Activated CD4-positive, alpha-beta memory T cell treated with anti-CD3 and anti-CD28 coated beads for 36 hours (primary cell): ENCODE measurements at places on chromosomes 4 and X. TPM values are rescaled to one million over a fixed set of nuclear protein-coding genes. Genes with fewer than 3 reads are reported as not detected.

GRCh38 chr4:166622425-166622977 lies 611.8 kb downstream of the SPOCK3 start:
- no peaks in the 10 kb centered on the region for H3K4me1 ChIP-seq
- H3K36me3 ChIP-seq: no peaks in the 10 kb centered on the region
- H3K27ac ChIP-seq: no peak overlapping the region
- H3K4me3 ChIP-seq: no peak overlapping the region

PSAPL1 gene
- not detected for total RNA-seq

TMPRSS11F gene
- total RNA-seq: not detected

- no peaks in the 10 kb centered on the region for H3K36me3 ChIP-seq
- H3K4me1 ChIP-seq: no peaks in the 10 kb centered on the region
- H3K27me3 ChIP-seq: no peaks in the 10 kb centered on the region
- H3K4me3 ChIP-seq: no peak overlapping the region
- no peak overlapping the region for H3K27ac ChIP-seq
These were observed 133.7 kb upstream of the EDNRA start for GRCh38 chr4:147347217-147347616.

OTUD5 gene
- 83.4 TPM for total RNA-seq

GRCh38 chrX:119374736-119375135 lies 24.4 kb upstream of the SLC25A43 start:
- no peaks in the 10 kb centered on the region for H3K36me3 ChIP-seq
- H3K27me3 ChIP-seq: no peaks in the 10 kb centered on the region
- no peak overlapping the region for H3K4me3 ChIP-seq

DNA sequence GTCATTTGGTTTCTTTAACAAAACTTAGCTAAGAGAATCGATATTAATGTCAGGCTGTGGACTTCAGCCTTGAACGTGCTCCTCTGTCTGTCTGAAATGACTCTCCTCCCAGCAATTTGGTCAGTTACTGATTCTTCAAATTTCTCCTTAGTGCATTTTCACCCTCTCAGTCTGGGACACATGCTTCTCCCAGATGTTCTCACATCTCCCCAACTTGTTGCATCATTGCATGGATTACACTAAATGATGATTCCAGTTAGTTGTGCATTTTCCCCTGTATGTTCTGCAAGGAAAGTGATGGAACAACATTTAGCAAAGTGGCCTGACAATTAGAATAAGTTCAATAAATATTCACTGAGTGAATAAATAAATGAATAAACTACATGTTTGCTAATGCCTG lies 94.4 kb downstream of the NLGN4X start:
- no peak overlapping the region for H3K4me3 ChIP-seq
- no peak for DNase-seq

MTNR1A gene
- not detected for total RNA-seq

TRIM75 gene
- not detected for total RNA-seq
